ENCODE measurements at places on chromosomes 1 and 21.

DNA sequence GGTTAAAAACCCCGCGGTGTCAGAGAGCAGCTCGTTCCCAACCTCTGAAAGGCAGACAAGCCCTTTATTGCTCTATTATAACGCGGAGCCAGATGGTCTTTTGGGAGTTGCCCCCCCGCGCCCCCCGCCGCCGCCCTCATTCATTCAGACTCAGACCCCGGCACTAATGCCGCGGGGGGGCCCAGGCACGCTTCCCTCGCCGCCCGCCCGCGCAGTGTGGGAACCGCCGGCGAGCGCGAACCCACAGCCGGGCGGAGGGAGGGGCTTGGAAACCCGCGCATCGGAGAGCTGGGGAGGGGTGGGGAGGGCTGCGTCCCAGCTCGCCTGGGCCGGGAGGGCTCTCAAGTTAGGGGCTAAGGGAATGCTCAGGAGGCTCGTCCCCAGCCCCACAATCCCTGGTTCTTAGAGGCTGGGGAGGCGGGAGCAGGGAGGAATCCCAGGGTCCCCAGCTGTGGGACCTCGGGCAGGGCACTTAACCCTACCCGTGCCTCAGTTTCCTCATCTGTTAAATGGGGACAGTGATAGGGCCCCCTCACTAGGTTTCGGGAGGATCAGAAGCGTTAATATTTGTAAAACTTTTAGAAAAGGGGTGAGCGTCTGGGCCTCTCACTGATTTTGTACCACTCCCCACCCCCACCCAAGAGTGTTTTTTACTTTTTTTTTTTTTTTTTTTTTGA is 10.9 kb upstream of the HES5 start:
- DNase-seq = no peak

DNA sequence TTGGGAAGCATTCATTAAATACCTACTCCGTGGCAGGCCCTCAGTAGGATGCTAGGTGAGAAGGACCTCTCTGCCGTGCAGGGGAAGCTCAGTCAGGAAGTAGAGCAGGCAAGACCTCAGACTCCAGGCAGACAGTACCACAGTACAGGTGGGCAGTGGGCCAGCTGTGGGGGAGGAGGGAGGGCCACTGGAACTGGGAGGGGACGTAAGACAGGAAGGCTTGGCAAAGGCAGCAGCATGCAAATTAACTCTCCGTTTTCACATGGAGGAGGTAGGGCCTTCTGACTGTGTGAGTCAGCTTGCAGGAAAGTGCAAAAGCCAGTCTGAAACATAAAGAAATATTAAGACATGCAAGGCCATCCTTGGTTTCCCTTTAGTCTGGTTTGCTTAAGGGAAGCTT is 157.7 kb downstream of the TRIM33 start:
- peak; percentile 44 for DNase-seq

DNA sequence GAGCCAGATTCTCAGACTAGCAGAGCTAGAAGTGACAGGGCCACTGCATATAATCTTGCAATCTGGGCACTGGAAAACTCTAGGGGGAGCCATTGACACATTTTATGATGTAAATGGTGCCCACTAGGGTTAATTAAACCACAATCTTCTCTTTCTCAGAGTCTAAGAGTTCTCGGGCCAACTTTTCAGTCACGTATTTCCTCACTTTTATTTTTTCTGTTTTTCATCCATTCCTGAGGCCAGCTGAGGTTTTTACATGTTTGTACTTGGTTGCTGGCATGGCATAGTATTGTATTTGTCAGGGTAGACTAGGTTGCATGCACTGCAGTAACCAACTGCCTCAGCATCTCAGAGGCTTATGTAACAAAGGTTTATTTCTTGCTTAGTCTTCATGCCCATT is 138.2 kb downstream of the ZNF326 start:
- peak; percentile 32 for DNase-seq

DNA sequence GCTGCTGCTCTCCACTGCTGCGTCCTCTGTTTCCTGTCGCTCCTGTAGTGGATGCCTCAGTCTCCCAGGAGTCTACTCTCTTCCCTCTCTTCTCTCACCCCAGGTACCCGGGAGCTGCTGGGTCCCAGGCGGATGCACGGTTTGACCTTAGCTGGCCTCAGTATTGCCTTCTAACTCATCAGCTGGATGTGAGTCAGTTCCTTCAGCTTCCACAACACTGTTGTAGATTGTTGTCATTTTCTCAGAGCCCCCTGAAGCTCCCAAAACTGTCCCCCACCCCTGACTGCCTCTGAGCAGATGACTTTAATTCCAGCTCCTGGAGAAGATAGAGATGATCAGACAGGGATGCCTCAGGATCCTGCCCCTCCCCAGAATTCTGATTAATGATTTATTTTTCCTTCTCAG is 7.2 kb downstream of the CNIH3 start:
- DNase-seq = no peak

- DNase-seq = no peak
These were observed 9.2 kb downstream of the S100A10 start for GRCh38 chr1:151984313-151984956.

DNA sequence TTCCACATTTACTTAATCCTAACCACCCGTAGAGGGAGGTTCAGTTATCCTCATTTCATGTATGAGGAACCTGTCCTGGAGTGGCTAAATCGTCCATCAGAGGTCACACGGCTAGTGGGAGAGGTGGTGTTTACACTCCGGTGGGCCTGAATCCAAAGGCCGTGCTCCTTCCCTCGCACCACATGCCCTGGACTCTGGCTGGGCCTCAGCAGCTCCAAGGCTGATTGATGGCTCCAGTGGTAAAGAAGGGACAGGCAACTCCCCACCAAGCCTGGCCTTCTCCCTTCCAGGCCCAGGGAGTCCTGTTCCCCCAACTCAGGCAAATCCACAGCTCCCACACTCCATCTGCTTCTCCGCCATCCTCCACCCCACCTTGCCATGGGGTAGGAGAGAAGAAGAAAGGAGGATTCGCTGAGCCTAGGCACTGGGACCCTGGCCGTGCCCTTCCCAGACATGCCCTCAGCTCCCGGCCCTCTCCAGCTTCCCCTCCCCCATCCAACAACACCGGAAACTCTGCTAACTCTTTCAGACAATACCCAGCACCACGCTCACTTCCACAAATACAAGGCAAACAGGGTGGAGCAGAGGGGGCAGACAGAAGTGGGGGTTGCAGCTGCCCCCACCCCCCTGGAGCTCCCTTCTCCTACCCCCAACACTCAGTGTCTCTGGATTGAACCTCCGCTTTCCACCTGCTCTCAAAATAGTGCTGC is 10.9 kb downstream of the ARHGEF2 start:
- no peak for DNase-seq

- no peak for DNase-seq
These were observed 80.8 kb downstream of the DOP1B start for GRCh38 chr21:36237441-36237840.

DNA sequence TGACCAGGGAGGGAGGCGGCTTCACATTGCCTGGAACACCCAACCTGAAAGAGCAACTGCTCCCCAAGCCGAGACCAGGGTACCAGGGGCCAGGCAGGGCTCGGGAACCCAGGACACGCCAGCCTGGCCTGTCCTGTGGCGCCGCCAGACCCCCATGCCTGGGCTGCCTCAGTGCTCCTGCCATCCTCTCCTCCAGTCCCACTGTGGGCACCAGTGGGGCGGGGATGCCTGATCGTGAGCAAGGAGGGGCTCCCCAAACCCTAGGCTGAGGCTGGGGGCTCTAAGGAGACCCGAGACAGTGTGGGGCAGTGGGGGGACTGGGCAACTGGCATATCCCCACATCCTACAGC is 45.1 kb downstream of the WNT9A start:
- DNase-seq = no peak

Data from NCI-H2081 (cell line).